Calu3 (cell line): ENCODE measurements at places on chromosomes 6 and 20.

- DNase-seq = no peak
These were observed 91.7 kb upstream of the HDDC2 start for GRCh38 chr6:125393449-125393858.

GRCh38 chr6:80404889-80405288, 298.4 kb downstream of the BCKDHB start:
- DNase-seq = no peak

- DNase-seq = no peak
These were observed 264.3 kb upstream of the RIMS1 start for GRCh38 chr6:71621918-71622519.

DNA sequence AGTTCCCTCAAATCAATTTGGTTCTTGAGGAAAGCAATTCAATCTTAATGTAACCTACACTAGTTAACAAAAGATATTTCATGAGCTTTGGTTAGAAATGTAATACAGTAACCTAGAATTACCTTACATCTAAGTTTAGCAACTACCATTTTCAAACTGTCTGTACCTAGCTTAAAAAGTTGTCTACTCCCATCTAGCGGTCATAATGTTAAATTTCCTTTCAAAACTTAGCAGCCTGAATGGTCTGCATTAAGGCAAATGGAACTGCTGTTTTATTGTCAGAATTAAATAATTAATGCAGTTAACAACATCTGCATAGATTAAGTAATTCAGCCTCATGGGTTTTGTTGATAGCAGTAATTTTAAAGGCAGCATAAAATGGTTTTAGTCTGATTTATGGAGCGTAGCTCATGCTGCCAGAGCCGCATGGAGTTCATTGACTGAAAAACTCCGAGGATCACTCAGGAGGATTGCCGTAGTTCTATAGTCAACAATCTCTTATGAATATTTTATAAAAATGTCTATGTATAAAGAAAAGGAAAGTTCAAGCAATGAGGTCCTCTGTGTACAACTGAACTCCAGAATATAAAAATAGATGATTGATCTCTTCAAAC, 485.4 kb upstream of the MANEA start:
- DNase-seq = no peak

DNA sequence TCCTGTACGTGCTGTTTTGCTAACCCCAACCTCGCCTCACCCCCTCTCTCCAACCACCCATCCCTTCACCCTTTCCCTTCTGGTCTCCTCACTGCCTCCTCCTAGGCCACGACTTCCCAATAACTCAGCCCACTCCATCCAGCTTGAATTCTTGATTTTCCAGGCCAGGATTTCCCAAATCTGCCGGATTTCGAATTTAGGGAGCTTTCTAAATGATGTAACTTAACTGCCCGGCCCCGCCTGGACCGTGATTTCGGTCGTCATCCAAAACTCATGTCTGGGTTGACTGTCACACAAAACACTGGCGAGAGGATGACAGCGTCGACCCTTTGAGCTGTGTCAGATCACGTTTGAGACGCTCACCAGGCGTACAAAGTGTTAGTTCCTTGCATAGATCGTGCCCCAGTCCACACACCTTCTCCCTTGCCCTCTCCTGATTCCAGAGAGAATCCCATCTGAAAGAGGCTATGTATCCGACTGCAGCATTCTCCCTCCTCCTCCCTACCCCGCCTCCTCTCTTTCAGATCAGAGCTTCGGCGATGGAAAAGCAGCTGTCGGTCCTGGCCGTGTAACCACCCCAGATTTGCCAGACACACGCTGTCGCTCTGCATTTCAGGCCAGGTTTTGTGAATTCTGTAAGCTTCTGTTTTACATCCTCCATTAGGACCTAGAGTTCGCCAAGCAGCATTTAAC, 168.2 kb downstream of the GPX5 start:
- no peak for DNase-seq

- DNase-seq = no peak
These were observed 31.0 kb upstream of the TGM2 start for GRCh38 chr20:38196076-38196475.

GRCh38 chr6:42140032-42140431, 2.4 kb downstream of the C6orf132 start:
- peak; percentile 73 for DNase-seq

- no peak for DNase-seq
These were observed 1357.7 kb upstream of the GJE1 start for GRCh38 chr6:140775061-140775460.

GRCh38 chr6:160960839-160961238, 30.7 kb upstream of the MAP3K4 start:
- DNase-seq = no peak

- peak; percentile 74 for DNase-seq
These were observed 10.9 kb downstream of the ABT1 start for GRCh38 chr6:26607434-26608230.

DNA sequence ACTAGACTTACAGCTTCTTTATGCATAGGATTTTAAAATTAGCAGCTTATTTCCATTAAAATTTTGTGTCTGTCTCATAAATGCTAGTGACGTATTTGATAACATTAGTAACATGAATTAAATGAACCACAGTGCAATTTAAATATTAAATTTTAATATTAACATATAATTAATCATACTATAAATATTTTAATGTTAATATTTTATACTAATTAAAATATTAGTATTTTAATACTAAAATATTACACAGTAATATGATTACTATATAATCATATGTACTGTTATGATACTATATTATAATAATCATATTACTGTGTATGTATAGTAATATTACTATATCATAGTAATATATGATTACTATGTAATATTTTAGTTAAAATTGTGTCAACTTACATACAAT, 73.7 kb downstream of the CHD6 start:
- DNase-seq = no peak

DNA sequence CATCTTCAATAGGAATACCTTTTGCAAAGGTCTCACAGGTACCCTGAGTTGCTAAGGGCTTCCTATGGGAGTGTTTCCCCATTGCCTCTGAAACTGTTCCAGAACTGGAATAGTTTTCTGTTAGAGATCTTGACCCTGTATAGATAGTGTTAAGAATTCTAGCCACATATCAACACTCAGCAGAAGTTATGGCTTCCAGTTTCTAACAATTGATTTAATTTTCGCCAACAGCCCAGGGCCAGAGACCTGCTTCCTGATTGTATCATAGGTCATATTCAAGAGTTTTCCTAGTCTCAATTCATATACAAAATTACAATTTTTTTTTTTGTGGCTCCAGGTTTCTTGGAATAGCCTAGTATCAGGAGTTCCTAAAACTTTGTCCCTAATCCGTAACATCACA, 61.0 kb downstream of the PXDC1 start:
- no peak for DNase-seq

- peak; percentile 16 for DNase-seq
These were observed 15.5 kb upstream of the CLDN20 start for GRCh38 chr6:155248008-155249001.

GRCh38 chr6:53300656-53301551, 47.8 kb downstream of the ELOVL5 start:
- DNase-seq = no peak

GRCh38 chr20:58044931-58045555, 183.4 kb downstream of the ANKRD60 start:
- DNase-seq = no peak

GRCh38 chr20:8018958-8019245, 659 bp downstream of the TMX4 start:
- DNase-seq = peak; percentile 58

- no peak for DNase-seq
These were observed 4.1 kb upstream of the CRYBG1 start for GRCh38 chr6:106356378-106356777.

DNA sequence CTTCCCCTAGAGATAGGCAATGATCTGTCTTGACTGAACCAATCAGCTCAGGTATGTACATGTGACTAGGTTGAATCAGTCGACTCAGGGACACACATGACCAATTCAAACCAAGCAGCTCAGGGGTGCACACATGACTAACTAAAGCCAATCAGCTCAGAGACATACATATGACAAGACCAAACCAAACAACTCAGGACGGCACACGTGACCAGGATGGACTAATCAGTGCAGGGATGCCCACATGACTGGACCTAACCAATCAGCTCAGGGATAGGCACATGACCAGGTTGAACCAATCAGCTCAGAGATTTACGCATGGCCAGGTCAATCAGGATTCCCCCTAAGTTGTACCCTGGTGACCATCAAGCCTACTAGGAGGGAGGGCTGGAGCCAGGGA, 310.3 kb downstream of the CDH26 start:
- DNase-seq = no peak

- no peak for DNase-seq
These were observed 24.3 kb downstream of the HTR1E start for GRCh38 chr6:86961455-86962200.

DNA sequence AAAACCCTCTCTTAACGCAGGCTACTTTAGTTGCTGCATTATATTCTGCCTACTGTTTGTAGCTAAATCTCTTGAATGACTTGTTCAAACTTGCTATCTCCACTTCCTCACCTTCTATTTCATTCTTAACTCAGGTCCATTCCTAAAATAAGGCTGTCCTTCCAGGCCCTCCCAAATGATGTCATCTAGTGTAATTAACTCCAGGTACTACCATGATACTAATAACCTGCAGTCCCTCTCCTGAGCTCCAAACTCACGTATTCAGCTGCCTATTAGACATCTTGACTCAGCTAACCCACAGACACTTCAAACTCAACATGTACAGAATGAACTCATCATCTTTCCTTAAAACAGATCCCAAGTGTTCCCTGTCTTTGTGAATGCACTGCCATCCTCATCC, 10.5 kb upstream of the TOP1 start:
- no peak for DNase-seq

DNA sequence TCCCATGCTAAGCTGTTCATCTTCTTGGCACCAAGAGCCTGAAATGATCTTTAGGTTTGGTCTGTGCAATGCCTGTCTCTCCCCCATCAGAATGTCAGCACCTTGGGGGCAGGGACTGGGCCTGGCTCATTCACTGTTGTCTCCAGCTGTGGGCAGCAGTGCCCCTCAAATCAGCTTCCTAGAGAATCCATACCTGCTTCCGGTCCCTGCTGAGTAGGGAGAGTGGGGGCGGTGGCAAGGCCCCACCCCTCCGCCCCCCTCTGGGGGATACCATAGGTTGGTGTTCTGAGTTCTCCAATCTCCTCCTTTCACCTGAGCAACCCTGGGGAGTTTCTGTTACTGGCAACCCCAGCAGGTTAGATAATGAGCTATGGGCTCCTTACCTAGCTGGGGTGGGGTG, 19.2 kb upstream of the SPDEF start:
- no peak for DNase-seq

GRCh38 chr6:107677399-107677798, 146.7 kb downstream of the SCML4 start:
- DNase-seq = no peak

- DNase-seq = peak; percentile 9
These were observed 4.8 kb upstream of the PRPH2 start for GRCh38 chr6:42727087-42727611.

- no peak for DNase-seq
These were observed 51.9 kb upstream of the MRPS10 start for GRCh38 chr6:42269553-42269952.

DNA sequence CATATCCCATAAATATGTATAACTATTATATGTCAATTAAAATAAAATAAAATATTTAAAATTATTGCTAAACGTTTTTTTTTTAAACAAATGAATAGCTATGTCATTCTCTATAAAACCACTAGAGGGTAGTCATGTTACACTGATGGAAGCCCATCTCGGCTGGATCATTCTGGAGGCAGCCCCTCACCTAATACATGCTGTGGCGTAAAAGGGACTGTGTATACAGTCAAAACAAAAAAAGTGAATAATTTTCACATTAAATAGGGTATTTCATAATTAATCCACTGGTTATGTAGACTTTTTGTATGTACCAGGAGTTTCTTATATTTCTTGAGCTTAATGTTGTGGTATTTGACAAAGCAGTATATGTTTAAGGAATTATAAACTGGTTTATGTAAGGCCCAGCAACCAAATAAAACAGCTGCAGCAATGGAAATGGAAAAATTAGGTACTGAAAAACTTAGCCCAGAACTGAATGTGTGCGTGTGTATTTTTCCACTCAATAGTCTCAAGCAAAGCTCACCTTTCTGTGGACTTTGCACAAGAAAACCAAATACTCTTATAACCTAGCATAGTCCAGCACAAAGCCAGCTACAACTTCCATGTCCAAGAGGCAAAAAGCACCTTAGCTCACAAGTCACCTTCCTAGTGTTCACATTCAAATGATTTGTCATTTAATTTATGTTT, 81.7 kb downstream of the COL9A1 start:
- DNase-seq = peak; percentile 28

DNA sequence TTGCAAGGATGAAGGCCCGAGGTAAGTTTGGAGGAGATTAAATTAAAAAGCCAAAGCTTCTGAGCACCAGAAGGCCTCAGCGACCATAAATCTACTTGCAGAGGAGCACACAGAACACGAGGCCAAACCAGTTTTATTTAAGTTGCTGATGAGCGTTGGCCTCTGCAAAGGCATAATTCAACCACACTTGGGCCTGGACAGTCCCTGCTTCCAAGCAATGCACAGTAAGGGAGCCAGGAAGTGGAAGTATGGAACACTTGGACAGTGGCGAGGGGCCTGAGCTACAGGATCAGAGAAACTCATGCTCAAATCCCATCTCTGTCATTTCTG, 92.8 kb downstream of the PTPRT start:
- no peak for DNase-seq

GRCh38 chr6:128290221-128290620, 230.2 kb downstream of the PTPRK start:
- no peak for DNase-seq

DNA sequence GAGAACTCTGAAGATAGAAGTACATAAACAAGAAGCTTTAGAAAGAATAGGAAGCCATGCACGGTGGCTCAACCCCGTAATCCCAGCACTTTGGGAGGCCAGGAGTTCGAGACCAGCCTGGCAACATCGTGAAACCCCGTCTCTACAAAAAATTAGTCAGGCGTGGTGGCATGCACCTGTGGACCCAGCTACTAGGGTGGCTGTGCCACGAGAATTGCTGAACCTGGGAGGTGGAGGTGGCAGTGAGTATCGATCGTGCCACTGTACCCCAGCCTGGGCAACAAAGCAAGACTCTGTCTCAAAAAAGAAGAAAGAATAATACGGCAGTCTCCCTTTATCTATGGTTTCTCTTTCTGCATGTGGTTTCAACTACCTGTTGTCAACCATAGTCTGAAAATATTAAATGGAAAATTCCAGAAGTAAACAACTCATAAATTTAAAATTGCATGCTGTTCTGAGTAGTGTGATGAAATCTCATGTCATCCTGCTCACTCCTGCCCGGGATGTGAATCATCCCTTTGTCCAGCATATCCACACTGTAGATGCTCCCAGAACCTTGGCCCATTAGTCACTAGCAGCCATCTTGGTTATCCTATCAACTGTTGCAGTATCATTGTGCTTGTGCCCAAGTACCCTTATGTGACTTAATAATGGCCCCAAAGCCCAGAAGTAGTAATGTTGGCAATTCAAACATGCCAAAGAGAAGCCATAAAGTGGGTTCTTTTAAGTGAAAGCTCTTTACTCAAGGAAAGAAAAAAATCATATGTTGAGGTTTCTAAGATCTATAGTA, 22.1 kb downstream of the DEK start:
- no peak for DNase-seq

DNA sequence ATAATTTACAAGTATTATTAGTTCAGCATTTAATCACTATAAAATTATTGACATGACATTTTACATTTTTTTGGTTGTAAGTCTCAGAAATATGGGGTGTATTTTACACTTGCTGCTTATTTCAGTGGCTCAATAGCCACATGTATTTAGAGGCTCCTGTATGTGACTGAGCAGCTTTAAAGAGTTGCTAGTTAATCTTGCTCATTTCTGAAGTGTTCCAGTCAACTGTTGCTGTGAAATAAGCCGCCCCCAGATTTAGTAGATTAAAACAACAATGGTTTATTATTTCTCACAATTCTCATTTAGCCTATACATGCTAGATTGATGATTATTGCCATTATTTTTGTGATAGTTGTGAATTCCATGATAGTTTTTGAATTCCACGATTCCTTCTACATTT, 23.0 kb downstream of the CD109 start:
- no peak for DNase-seq
